AG08396 (cell line): ENCODE measurements at places on chromosomes 12 and 14.

GRCh38 chr14:30519961-30520360 lies 39.0 kb upstream of the G2E3 start:
- DNase-seq, result no peak

DNA sequence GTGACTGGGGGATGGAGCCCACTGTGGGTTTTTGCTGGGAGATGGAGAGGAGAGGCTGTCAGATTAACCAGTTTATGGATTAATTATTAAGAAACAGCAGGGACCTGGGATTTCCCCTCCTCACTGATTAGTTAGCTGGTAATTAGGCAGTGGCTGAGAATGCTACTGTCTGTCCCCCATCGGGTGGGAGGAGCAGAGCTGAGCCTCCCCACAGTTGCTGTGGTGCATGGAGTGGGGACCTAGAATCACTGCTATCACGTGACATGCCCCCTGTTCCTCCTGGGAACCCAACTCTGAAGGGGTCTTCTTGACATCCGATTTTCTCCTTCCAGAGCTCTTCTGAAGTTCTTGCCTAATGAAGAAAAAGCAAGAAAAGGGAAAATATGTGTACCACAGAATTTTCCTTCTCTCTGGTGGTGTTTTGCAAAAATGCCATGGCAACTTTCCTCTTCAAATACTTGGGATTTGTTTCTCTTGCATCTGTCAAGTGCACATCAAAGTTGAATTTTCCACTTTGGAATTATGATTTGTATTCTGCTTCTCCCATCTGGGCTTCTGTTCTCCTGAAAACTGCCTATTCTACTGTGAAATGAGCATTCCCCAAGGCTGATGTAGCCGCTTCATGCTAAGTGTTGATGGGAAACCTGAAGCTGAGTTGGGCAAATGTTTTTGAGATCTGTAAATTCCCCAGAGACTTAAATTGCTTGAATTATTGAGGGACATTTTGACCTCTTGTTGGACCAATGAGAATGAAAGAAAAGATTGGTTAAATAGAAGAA lies 264.2 kb downstream of the RGS6 start:
- DNase-seq, result no peak

DNA sequence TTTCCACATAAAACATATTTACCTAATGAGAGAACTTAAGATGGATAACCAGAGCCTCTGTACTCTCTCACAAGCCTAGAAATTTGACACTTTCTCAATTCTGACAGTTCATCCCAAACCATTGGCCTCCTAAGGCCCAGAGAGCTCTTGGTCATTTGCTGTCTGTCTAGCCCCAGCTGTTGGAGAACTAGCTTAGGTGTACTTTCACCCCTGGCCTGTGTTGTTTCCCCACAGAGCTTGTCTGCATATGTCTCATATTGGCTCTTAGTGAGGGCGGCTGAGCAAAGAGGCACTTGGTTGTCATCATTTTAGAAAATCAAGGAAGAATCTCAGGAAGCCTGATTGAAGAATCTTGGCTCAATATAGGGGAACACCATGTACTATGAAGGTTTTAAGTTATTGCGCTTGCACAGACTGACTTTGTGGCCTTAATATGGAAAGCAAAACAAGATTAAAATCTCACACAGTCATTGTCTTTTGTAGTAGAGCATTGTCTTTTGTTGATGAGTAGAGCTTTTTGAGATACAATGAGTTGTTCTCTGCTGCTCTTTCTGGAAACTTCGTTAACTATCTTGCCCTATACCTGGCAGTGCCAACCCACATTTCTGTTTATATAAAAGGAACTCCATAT lies 324.6 kb downstream of the RAD51B start:
- no peak for DNase-seq

DNA sequence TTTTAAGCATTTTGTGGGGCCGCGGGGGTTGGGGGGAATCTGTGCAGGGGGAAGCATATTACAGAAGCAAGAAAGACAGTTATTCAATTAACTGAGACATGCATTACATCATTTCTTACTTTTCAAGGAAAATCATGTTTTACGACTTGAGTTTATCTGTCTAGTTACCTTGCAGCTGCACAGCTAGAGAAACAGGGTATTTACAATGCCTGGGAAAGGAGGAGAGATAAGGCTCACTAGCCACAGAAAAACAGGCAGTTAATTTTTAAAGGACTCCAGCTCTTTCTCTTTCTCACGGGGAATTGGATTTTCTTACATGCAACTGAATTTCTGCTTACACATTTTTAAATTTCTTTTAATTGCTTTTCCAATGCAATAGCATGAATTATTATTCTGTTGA lies 22.2 kb downstream of the FCF1 start:
- no peak for DNase-seq

DNA sequence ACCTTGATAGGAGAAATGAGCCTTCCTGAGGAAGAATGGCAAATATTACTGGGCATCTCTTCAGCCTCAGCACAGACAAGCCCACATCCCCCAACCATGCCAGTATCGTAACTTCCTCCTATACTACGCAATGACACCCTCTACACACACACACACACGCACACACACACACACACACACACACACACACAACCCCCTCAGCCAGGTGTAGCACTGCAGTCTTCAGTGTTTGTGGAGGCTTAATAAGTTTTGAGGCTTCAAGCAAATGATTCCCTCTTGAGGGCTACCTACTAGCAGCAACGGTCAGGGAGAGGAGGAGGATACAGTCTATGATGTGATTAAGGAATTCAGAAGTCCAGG lies 1.6 kb downstream of the DGKA start:
- DNase-seq, result peak; percentile 33

DNA sequence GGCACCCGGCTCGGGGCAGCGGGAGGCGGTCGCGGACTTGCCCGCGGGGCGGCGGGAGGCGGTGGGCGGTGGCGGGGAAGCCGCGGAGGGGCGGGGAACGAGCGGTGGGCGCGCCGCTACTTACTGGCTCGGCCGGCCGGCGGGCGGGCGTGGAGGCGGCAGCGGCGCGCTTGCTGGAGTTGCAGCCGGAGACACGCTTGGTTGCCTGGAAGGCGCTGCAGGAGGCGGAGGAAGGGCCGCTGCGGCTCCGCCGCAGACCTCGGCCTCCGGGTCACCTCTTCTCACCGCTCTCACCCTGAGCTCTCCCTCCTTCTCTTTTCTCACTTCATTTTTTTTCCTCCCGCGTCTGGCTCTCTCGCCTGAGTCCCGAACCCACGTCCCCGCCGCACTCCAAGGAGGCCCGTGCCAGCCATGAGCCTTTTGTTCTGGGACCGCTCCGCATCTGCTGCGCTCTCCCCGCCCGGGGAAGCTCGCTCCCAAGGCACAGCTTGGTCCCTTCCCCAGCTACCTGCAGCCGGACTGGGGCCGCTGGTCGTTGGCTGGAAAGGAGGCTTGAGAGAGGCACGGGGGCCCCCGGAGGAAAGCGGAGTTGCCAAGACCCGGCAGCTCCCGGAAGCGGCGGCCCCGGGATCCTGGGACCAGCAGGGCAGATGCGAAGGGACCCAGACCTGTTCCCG lies 592 bp upstream of the KCNK10 start:
- no peak for DNase-seq

DNA sequence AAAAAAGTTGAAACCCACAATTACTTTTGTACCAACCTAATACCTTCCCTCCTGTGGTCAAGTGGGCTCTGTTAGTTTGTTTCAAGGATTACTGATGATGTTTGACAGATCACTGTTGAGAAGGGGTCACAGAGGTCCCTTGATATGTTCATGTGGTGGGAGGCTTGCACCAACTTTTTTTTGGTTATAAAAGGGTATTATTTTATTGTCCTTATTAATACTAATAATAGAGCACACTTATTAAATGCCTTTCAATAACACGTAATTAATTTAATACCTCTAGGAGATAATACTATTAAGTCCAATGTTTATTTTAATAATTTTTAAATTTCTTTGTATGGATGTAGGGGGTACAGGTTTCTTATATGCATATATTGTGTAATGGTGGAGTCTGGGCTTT lies 4.4 kb downstream of the UBE3B start:
- no peak for DNase-seq

DNA sequence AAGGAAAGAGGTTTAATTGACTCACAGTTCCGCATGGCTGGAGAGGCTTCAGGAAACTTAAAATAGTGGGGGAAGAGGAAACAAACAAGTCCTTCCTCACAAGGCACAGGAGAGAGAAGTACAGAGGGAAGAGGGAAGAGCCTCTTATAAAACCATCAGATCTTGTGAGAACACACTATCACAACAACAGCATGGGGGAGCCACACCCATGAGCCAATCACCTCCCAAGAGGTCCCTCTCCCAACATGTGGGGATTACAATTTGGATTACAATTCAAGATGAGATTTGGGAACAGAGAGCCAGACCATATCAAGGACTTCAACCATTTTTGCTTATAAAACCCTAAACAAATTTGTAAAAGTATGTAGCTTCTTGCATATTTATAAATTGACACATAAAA lies 45.8 kb downstream of the SLCO1C1 start:
- DNase-seq, result no peak

DNA sequence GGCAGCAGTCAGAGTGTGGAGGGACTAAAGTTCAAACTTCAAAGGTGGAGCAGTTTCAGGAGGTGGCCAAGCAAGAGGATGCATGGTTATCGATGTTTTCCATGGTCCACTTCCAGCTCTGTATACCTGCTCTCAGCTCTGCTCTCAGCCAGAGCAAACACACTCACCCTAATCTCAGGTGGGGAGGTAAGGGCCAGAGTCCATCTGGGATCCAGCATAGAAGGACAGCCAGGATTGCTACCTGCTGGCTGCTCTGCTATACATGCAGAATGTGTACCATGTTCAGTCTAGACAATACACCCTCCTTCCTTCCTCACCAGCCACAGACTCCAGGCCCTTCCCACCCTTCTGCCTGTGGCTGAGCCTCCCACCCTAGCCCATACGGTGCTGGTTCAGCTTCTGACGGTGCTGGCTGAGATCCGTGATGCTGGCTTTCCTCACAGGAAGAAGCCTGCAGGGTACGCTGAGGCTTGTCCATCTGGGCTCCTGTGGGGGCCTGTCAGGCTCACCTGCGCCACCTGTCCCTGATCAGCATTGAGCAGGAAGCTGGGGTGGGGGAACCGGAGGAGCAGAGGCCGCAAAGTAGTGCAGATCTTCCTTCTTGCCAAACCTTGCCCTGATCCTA lies 2.4 kb downstream of the CBLN3 start:
- no peak for DNase-seq

- no peak for DNase-seq
Observed at GRCh38 chr12:43976027-43976426, 140.1 kb downstream of the TMEM117 start.

DNA sequence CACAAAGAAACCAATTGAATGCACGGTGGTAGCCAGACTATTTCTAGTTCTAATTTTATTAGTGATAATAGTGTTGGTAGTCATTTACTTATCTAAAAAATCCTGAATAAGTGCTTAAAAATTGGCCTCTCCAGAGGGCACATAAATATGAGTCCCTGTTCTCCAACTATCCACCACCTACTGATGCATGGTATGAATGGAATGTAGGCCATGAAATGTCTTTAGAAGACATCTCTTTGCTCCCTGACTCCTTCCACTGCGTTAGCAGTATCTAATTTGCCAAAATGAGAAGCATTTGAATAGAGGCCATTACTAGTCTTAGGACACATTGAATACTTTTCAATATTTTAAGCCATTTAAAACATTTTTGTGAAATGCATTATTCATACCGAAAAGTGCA lies 261.7 kb downstream of the LRFN5 start:
- DNase-seq, result no peak

GRCh38 chr14:64733321-64733720 lies 29.1 kb downstream of the PLEKHG3 start:
- DNase-seq, result no peak

- no peak for DNase-seq
Observed at GRCh38 chr12:94099632-94100031, 48.7 kb upstream of the PLXNC1 start.

- DNase-seq, result no peak
Observed at GRCh38 chr14:53510281-53510912, 357.3 kb upstream of the DDHD1 start.

GRCh38 chr12:69388371-69388770 lies 28.8 kb downstream of the YEATS4 start:
- peak; percentile 15 for DNase-seq

DNA sequence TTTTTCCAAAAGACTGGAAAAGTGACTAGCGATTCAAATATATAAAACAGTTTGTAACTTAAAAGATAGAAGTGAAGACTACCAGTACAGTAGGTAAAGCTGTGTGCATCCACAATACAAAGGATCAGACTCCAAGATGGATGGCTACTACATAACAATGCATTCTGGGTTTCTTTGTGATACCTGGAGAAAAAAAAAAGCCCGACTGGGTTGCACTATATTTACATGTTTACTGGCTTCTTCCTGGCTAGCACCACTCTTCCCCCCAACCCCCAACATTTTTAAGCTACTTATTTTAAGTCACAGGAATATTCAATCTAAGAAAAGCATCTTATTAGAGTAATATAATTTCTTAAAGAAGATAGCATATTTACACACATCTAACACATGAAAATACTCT lies 61.1 kb upstream of the SINHCAF start:
- no peak for DNase-seq

DNA sequence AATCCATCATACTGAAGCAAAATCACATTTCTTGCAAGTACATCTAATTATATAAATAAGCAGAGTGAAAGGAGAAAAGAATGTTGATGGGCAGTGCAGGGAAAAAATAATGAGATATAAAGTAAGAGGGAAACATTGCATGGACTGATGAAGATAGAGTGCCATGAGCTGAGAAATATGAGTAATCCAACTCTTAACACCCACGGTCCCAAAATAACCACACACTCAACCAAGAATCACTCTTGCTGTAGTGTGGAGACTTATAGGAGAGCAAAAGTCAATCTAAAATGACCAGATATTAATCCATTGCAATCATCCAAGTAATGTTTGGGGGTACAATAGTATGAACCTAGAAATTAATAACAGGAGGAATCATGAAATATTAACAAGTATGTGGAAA lies 40.2 kb downstream of the MYF5 start:
- DNase-seq, result no peak

- DNase-seq, result no peak
Observed at GRCh38 chr14:24132061-24132685, 1.7 kb downstream of the FITM1 start.

DNA sequence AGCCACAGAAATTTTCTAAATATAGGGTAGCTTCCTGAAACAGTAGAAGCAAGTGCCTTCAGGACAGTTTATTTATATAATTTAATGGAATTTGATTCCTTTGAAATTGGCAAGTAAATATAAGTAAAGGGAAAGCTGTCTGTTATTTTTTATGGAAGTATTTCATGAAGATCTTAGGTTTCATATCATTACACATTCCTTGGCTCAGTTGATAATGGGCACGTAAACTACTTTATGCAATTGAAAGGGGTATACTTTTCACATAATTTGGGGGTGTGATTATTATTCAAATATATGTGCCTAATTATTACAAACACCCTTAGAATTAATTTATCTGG lies 71.1 kb upstream of the RAP1B start:
- DNase-seq, result no peak

- no peak for DNase-seq
Observed at GRCh38 chr12:1633459-1633858, 4.4 kb downstream of the WNT5B start.

GRCh38 chr14:52053044-52053443 lies 15.8 kb downstream of the NID2 start:
- no peak for DNase-seq
